ENCODE measurements at places on chromosomes 16 and 17.

- peak; percentile 12 for DNase-seq
Measured at GRCh38 chr16:70778901-70779309, 22.1 kb downstream of the VAC14 start.

- no peak for DNase-seq
Measured at GRCh38 chr16:2280981-2281542, 13.1 kb upstream of the RNPS1 start.

DNA sequence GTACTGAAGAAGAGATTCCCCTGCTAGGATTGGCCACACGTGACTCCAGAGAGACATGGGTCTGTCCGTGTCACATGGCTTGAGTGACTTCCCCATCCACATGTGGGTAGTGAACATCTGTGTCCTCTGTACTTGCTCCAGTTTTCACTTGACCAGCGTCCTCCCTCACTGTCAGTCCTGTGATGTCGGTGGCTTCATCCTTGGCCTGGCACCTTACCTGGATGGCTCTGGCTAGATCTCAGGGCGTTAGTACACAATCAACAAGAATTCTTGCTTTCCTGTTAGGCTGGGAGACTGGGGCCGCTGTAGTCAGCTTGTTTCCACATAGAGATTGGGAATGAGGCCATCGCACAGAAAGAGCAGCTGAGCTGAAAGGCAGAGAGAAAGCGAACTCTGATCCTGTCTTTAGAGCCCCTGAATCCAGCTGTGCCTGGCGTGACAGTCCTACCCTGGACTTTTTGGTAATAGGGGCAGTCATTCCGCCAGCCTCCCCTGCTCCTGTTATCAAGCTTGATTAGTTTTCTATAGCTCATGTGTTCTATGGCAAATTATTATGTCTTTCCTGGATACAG, 227.3 kb downstream of the SNX29 start:
- DNase-seq = no peak

DNA sequence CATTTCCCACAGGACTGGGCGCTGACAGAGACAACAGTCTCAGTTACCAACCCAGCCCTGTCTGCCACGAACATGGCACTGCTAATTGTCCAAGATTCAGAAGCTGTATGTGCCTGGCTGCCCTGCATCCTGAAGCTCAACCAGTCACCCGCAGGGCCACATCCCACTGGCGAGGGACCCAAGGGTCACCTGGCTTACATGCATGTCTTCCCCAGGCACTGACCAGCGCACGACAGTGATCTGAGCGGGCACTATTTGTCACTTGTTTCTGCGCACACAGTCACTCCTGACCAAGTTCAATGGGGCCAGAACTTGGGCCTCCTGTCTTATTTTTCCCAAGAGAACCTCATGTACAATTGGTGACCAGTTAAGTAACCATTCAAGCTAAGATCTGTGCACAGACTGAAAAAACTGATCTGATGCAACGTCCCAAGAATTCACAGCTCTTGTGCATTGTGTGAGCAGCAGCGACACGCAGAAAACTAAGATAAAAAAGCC, 13.1 kb downstream of the USP7 start:
- no peak for DNase-seq

DNA sequence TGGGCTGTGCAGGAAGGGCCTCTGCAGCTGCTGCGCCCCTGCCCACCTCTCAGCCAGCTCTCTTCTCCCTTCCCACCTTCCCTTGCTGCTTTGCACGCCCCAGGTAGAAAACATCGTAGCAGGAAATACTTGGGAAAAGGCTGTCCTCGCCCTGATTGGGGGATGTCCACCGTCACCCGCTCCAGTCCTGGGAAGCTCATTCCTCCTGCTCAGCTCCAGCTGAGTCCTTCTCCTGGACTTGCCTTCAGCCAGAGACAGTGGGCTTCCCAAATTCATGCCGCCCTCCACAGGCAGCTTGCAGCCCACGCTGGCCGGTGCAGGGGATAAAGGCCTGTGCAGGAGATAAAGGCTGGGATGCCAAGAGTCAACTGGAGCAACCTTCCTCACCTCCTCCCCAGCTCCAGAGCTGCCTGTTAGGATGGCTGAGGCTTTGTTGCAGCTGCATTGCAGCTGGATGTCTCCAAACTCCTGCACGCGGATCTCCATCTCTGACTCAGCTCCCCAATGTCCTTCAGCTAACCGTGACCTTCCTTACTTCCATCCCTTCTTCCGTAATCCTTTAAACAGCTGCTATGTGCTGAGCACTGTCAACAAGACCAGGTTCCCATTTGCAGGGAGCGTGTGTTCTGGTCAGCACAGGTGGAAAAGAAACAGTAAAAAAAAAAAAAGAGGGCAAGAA, 402.0 kb upstream of the TNRC6C start:
- no peak for DNase-seq

DNA sequence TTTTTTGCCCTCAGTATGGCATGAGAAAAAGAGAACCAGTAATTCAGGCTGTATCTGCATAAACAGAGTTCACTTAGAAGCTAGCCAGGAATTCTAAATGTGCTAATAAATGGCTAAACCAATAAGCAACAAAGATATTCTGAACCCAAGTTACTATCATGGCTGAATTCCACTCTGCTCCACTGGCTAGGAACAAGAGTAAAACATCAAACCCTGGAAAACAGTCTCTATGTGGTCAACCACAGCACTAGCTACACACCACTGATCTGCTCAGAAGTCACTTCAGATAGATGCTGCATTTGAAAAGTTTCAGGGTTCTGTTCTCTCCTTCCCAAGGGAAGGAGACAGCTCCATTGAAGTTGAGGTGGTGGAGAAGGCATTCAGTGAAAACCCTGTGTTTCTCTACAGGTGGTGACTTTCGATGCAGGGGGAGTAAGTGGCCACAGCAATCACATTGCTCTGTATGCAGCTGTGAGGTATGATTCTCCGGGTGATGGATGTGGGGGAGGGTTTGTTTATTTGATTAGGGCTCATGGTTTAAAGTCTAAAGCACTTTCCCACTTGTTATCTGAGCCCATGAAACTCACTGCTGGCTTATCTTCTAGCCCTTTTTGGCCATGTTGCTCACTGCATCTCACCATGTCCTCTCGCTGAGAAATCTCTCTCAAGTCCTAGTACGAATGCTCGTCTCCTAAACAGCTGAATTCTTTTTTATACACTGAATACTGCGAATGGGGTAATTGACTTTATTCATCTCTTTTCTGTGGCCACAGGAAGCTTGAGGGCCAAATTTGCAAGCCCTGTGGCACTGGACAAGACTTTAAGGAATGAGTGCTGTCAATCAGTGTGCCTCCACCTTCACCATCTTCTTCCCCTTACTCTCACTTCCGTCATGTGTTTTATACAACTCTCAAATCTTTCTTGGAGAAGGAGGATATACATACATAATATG, 39.9 kb downstream of the CENPV start:
- DNase-seq = no peak

DNA sequence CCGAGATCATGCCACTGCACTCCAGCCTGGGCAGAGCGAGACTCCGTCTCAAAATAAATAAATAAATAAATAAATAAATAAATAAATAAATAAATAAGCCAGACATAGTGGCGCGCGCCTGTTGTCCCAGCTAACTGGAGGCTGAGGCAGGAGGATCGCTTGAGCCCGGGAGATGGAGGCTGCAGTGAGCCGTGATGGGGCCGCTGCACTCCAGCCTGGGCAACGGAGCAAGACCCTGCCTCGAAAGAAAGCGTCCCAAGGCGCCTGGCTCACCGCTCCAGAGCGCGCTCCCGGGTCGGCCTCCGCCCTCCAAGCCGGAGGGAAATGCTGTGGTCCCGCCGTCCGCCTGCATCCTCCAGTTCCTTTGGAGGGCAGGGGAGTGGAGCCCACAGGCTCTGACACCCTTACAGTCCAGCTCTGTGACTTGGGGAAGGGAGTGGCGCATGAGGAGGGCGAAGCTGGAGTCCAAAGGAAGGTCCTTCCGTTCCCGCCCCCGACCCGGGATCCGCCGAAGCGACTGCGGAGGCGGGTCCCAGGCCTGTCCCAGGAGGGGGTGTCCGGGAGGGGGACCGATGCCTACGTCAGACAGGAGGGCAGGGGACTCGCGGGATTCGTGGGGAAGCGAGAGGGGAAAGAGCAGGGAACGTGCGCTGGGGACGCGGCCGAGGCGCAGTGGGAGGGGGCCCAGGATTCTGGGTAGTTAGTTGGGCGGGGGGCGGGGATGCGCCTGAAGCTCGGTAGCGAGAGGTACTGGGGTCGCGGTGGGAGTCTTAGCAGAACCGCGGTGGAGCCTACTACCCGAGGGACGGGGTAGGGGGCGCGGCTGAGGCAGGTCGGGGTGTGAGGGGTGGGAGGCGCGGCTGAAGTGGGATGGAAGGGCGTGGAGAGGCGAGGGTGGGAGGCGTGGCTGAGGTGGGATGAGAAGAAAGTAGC, 8.4 kb upstream of the TRPV2 start:
- DNase-seq = no peak

DNA sequence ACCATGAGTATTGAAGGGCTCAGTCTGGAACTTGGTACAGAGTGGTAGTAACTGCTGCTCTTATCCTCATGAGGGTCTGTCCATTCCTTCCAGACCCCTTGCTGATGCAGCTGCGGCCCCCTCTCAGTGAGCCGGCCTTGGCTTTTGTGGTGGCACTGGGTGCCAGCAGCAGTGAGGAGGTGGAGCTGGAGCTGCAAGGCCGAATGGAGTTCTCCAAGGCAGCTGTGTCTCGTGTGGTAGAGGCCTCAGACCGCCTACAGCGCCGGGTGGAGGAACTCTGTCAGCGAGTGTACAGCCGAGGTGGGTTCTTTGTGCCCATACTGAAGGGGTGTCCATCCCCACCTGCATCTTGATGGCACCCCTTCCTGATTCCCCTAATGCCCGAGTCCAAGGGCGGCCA, 2.0 kb downstream of the RNF40 start:
- DNase-seq = no peak

- no peak for DNase-seq
Measured at GRCh38 chr17:37388266-37388665, 12.5 kb downstream of the C17orf78 start.

DNA sequence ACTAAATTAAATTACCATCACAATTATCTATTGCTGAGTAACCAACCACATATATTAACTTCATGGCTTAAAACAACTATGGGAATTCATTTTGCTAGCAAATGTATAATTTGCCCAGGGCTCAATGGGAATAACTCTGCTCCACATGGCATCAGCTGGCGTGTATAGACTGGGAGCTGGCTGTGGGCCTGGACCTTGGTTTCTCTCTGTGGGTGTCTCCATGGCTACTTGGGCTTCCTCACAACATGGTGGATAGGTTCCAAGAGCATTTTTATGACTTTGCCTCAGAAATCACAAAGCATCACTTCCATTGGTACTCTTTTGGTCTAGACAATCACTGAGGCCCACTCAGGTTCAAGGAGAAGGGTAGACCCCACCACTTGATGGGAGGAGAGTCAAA, 144.9 kb downstream of the SOCS1 start:
- DNase-seq = no peak

GRCh38 chr17:39972271-39972670, 8.3 kb upstream of the PSMD3 start:
- DNase-seq = no peak

GRCh38 chr17:49285716-49286115, 55.1 kb upstream of the PHOSPHO1 start:
- no peak for DNase-seq

DNA sequence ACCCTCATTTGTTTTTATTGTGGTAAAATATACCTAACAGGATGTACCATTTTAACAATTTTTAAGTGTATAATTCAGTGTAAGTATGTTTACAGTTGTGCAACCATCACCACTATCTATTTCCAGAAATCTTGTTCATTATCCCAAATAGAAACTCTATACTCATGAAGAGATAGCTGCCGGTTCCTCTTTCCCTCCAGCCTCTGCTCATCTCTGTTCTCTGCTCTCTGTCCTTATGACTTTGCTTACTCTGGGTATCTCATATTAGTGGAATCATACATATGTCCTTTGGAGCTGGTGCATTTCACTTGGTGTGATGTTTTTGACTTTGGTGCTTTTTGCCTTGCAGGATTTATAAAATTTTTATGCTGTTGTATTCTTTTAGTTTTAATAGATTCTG, 19.4 kb downstream of the CYLD start:
- DNase-seq = no peak

GRCh38 chr16:1379304-1380076, 27.8 kb downstream of the GNPTG start:
- DNase-seq = peak; percentile 2

DNA sequence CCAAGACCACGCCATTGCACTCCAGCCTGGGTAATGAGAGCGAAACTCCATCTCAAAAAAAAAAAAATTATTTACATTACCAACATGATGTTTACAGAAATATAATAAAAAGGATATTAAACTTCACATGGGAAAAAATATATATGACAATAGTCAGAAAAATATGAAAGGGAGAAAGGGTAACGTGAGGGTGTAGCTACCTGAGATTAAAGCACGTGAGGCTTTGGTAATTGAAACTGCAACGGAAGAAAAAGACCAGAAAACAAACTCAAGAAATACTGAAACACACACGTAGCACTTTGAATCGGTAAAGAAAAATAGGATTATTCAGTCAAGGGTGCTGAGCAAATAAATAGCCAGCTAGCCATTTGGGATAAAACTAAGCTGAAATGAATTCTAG, 53.6 kb downstream of the CYTH1 start:
- no peak for DNase-seq

- DNase-seq = no peak
Measured at GRCh38 chr16:20303012-20303411, 24.3 kb downstream of the GP2 start.

DNA sequence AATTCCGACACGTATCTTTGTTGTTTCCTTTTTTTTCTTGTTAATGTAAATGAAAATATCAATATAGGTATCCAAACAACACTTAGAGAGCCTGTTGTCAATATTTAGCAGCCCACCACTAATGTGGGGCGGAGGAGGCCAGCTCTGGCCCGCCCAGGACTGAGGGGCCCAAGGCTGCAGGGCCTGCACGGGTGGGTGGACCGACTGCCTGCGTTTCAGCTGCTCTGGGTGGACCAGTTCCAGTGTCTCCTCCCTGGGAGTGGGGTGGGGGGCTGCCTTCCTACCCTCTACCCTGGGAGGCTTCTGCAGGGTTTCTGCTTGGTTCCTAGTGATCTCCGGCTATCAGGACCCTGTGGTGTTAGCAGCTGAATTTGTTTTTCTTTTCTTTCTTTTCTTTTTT, 15.9 kb upstream of the ADGRG1 start:
- DNase-seq = no peak

GRCh38 chr17:26809033-26809432, 484.9 kb upstream of the WSB1 start:
- DNase-seq = no peak

DNA sequence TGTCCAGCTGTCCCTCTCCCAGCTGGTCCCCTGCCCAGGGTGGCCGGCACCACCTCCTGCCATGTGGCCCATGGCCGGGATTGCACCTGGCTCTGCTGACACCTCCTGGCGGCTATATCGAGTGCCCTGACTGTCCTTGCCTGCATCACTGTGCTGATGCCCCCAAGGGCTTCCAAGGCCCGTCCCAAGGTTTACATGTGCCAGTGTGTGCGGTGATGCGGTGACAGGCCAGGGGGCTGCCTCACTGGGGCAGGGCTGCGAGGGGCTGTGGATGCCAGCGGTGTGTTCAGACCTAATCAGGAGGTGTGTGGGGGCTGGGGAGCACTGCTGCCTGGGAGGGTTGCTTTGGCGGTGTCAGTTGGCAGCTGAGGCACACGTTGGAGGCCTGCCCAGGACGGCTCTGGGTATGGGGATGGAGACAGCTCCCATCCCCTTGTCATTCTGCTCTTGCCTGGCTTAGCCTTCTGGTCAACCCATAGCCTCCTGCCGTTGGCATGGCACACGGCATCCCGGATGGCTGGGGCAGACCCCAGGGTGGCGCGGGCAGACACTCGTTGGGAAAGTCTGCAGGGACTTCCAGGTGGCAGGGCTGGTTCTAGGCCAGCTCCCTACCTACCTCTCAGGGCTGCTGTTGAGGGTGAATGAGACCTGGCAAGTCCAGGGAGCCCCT, 5.5 kb downstream of the MAP2K3 start:
- no peak for DNase-seq

GRCh38 chr16:56615353-56615752, 7.0 kb downstream of the MT2A start:
- no peak for DNase-seq

Data from NCI-H748 treated with DMSO at 0.1 percent for 48 hours (cell line).